ENCODE measurements at places on chromosomes 2 and 18.

GRCh38 chr2:137826373-137827372, 137.6 kb upstream of the HNMT start:
- DNase-seq = no peak

GRCh38 chr2:239882781-239883180, 142.4 kb downstream of the NDUFA10 start:
- no peak for DNase-seq

DNA sequence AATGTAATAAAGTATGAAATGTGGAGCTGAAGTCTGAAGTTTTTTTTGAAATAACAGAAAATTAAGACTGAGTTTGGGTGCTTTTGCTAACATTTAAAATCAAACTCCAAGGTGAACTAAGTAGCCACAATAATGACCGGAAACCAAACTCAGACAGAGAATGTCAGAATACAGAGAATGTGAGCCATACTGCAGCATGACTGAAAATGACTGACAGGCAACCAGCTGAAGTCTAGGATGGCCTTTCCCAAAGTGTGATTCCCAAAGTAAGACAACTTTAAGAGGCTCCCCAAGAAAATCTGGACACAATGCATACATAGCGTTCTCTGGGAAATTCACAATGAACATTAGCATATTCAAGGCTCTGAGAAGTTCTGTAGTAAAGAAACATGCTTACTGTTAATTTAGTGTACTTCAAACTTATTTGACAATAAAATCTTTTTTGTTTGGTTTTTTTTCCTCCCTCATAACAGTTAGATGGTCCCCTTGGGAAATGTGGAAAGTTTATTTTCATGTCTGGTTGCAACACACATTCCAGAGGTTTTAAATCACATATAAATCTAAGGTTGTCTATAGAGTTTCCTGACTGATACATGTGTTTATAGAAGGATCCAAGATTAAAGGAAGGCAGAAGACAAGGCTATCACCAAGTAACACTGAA, 28.6 kb downstream of the PLA2R1 start:
- no peak for DNase-seq

DNA sequence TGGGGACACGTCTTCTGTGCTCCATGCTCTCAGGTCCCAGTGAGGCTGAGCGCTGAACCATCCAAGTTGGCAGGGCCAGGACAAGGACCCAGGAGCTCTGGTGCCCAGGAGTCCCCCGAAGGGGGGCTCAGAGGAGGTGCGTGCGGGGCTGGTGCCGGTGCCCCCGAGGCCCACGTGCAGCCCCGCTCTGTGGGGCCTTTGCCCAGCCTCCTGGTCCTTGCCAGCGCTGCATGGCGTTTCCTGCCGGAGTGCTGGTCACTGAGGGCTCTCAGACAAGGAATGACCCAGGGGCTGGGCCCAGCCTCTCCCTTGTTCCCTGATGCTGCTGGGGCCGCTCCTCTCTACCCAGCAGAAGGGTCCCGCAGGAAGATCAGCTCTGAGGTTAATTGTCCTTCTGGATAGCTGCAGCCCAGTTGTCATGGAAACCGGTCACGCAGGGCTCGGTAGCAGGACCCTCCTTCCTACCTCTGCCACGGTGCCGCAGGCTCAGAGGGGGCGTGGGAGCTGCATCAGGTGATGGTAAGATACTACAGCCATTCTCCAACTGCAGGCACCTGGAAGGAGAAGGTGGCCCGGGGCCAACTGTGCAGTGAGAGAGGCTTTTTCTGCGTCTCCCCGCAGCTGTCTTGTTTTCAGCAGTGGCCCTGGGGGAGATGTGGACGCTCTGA, 64.5 kb downstream of the RRM2 start:
- no peak for DNase-seq

GRCh38 chr2:54557601-54558187, 101.6 kb downstream of the SPTBN1 start:
- DNase-seq = peak; percentile 75

GRCh38 chr2:80086831-80087230, 217.7 kb downstream of the LRRTM1 start:
- DNase-seq = no peak

DNA sequence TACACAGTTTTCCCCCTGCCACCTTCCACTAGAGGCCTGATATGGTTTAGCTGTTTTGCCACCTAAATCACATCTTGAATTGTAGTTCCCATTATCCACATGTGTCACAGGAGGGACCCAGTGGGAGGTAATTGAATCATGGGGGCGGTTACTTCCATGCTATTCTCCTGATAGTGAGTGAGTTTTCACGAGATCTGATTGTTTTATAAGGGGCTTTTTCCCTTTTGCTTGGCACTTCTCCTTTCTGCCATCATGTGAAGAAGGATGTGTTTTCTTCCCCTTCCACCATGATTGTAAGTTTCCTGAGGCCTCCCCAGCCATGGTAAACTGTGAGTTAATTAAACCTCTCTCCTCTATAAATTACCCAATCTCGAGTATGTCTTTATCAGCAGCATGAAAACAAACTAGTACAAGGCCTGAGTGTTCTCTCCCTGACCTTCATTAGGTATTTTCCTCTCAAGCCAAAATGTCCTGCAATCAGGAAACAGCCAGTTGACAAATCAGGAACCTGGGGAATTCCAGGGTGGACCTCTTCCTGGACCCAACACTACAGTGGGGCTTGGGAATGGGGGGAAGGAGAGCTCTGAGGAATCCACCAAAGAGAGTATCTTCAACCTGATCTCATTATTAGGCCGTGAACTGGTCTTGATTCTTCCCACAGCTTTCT, 129.9 kb downstream of the TXNL1 start:
- no peak for DNase-seq

DNA sequence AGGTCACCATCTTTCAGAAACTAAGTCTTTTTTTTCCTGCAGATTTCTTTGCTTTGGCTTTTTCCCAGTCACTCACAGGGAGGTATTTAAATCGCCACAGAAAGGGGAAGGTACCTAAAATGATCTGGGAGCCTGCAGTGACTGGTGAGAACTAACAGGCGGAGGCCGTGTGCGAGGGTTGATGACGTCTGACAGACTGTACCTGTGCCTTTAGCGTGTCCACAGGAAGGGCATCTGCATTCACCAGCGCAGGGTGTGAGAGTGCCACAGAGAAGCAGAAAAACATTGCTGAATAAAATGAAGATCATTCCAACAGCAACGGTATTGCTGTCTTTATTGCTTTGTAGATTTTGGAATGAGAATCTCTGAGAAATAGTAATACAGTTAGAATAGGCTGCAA, 5.7 kb downstream of the CTDP1 start:
- peak; percentile 39 for DNase-seq

DNA sequence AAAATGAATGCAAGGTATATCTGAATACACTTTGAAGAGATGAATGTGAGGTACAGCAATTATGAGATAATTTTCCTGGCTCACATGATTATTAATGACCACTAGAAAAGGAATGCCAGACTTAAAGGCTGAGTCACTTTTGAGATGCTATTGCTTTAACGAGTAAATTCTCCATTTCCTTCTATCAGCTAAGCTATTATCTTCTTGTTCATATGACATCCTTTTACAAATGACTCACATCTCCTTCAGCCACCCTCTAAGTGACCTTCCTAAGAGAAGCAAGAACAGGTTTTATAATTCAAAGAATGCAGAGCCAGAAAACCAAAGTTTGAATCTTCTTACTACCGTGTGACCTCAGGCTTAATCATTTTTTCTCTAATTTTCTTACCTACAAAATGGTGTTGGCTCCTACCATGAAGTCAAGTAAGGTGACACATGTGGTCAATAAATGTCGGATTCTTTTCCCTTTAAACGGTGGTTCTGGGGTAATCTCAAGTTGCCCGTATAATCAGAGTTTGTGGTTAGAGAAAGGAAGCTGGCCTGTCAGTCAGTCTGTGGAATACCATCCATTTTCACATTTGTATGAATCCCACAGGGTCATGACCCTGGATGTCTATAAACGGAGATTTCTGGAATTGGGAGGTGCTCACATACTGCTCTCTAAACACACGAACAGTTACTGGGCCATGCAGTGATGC, 184.0 kb upstream of the PID1 start:
- no peak for DNase-seq

GRCh38 chr18:65988972-65989371, 238.2 kb downstream of the CDH7 start:
- no peak for DNase-seq

DNA sequence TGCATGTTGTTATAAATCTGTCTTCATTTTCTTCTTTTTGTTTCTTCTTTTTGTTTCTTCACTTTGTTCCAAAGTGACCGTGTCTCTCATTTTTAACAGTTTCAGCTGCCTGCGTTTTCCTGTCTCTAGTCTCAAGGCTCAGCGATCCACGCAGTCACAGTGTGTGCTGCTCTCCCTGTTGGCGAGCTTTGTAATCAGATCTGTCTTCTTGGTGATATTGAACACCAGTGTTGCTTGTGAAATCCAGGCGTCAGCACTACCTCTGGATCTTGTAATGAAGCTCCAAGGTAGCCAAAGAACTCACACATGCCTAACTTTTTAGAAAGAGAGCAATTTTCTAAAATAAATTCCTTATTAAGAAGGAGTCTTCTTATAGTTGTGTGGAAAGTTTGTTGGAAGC, 13.2 kb downstream of the SNTG2 start:
- DNase-seq = no peak

GRCh38 chr2:119680457-119681202, 1.6 kb downstream of the TMEM177 start:
- no peak for DNase-seq

GRCh38 chr2:23312996-23313606, 71.9 kb upstream of the KLHL29 start:
- no peak for DNase-seq
